ENCODE measurements at places on chromosomes 11 and 22. TPM values are rescaled to one million over a fixed set of nuclear protein-coding genes. Genes with fewer than 3 reads are reported as not detected.

The OR2AG1 gene
- total RNA-seq = not detected

GRCh38 chr22:27679176-27679575 is 122.4 kb downstream of the MN1 start:
- no peak for DNase-seq

DNA sequence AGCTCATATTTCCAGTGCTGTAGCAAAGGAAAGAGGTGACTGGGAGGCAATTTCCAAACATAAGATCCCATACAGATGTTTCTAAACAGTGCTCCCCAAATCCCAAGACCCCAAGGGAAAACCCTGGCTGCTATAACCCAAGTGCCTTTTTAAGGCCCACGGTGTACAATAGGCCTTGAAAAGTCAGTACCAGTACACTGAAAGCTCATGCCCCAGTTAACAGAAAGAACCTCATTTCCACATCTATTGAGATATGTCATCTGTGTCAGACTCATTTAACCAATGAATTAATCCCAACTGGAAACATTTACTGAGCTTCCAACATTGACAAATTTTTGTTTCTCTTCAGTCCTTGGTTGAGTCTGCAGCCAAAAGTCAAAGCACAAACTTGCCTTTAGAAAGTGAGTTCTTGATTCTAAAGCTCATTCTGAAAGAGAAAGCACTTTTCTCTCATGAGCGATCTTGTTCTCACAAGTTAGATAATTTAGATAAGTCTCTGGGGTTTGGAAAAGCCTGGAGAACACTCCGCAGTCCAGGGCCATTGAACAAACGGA is 239.8 kb upstream of the ARHGAP20 start:
- DNase-seq = no peak

DNA sequence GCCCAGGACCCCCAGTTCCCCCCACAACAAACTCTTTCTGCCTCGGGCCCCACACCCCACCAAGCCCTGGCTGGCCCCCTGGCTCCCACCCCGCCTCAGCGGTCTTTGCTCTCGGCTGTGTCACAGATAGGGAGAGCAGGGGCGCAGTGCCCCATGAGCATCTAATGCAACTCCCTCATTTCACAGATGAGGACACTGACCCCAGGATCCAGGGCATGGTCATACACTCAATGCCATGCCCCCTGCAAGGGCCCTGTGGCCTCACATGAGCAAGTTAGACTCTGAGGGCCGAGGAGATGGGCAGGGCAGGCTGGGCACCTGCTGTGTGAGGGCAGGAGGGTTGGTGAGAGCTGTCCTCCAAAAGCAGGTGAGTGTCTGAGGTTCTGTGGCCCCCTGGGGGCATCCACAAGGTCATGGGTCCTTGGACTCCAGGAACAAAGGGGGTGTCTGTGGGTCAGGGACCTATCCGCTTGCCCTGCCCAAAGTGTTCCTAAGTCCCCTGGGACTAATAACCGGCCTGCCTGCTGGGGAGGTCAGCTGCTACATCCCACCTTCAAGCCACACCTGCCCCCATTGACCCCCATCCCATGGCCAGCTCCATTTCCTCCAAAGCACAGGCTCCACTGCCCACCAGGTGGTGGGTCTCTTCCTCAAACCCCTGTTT is 2.5 kb downstream of the MIF start:
- DNase-seq = no peak

- no peak for DNase-seq
Observed at GRCh38 chr22:36741968-36742367, 34.0 kb downstream of the IFT27 start.

DNA sequence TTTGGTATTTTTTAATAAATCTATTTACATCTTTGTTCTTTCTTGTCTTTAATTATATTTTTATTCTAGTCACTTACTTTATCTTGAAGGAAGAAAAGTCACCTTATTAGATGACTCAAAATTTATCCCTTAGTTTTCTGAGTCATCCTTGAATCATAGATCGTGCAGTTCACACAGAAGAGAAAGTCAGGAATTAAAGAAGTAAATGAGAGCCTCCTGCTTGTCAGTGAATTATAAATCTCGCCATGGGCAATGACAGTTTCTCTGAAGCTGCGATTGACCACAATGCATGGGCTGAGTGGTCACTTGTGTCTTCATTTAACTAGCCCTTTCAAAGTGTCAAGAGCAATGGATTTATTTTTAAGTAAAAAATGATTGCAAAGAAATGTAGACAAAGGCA is 91.2 kb downstream of the LUZP2 start:
- no peak for DNase-seq

All from esophagus squamous epithelium (tissue), 5 donors.